ENCODE measurements at places on chromosomes 5 and 9.

DNA sequence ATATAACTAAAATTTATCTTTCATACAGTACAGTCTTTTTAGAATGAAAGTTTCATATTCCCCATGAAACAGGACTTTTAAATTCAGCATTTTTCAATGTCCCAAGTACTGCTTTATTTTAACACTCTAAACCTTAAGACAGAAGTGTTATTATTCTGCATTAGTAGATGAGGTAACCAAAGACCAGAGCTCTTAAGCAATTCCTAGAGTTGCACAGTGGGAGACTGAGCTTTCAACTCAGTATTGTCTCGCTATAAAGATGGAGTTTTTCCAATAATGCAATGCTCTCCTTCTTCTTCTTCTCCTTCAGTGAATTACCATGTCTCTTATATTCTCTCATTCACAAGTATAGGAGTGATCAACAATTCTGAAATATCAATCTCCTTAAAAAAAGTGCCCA, 479.7 kb downstream of the CETN3 start:
- no peak for DNase-seq

DNA sequence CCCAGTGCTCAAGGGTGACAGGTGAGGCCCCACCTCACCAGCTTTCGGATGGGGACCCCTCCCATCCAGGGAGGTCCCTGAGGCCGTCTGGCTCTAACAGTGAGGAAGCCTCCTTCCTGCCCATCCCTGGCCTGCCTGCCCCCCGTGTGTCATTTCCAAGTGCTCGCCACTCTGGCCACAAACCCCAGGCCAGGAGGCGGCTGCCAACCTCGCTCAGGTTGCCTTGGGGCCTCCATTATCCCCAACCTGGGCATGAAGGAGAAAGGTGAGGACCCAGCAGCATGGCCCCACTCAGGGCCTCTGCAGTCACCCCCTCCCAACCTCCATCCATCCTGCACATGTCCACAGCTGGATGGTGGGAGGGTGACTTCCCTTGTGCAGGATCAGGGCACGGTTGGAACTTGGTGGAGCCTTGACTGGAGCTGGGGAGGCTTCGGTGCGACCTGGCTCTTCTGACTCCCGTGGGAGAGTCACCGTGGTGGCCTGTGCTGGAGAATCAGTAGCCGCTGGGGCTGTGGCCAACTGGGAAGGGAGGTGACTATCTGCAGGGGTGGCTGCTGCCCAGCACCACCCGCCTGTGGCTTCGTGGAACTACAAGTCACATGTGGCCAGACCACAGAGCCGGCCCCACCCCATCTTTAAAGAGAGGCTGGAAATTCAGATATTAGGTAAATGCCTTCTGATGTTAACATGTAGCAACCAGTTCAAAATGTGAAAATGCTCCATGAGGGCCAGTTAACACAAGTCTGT, 37.5 kb upstream of the GFPT2 start:
- DNase-seq, result no peak

GRCh38 chr9:122936464-122936863, 4.4 kb upstream of the RABGAP1 start:
- DNase-seq, result no peak

GRCh38 chr5:175867587-175868347, 3.6 kb upstream of the CPLX2 start:
- no peak for DNase-seq

- DNase-seq, result no peak
These were observed 25.2 kb upstream of the CEMIP2 start for GRCh38 chr9:71793386-71794105.

All from CD4-positive, alpha-beta T cell (primary cell).